ENCODE measurements at places on chromosomes 3 and 15. TPM values are rescaled to one million over a fixed set of nuclear protein-coding genes. Genes with fewer than 3 reads are reported as not detected.

The INKA1 gene
- 3.5 TPM for total RNA-seq

The EPHB1 gene
- total RNA-seq: 4.3 TPM

The CD96 gene
- total RNA-seq: 1.5 TPM

The C15orf62 gene
- under 0.01 TPM for total RNA-seq
